ENCODE measurements at places on chromosomes 1 and 21. TPM values are rescaled to one million over a fixed set of nuclear protein-coding genes. Genes with fewer than 3 reads are reported as not detected.

PRCC gene
- 51.0 TPM for total RNA-seq

PODN gene
- not detected for total RNA-seq

GRCh38 chr1:229980009-229980408, 87.0 kb upstream of the GALNT2 start:
- peaks cover 1% of the 10 kb centered on the region for H3K4me1 ChIP-seq
- H3K4me3 ChIP-seq = no peak overlapping the region
- peaks cover 20% of the 10 kb centered on the region for H3K27me3 ChIP-seq
- no peak for DNase-seq

S100A7 gene
- total RNA-seq = not detected

DNA sequence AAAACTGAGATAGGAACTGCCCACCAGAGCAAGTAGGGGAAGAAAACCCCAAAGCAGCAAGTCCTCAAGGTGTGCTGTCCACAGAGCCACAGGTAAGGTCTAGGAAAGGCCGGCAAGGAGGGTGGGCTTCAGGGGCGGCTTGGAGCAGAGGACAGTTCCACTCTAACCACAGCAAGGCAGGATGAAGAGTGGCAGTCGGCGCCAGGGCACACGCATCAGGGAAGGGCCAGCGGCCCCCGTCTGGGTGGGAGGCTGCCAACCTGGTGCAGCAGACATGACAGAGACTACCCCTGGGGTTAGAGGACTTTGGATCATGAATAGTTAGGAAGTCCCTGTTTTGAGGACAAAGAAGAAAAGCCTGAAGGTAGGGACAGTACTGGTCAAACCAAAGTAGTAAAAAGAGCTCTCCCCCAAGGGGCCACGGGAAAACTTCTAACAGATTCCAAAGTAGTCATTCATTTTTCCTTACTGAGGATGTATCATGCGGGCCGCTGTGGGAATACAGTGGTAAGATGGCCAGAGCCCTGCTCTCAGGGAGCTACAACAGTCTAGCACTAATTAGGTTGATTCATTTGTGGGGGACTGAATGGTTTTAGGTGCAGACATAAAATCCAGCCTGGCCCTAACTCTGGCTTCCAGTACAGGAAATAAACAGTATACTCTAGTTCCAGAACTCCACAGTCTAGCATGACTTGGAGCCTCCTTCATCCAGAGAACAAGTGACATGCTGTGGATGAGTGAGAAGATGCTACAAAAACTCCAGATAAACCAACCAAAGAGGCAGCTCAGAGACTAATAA, 3.5 kb upstream of the RAP1GAP start:
- DNase-seq = no peak
- peaks cover 3% of the 10 kb centered on the region for H3K27me3 ChIP-seq
- peaks cover 2% of the 10 kb centered on the region for H3K4me1 ChIP-seq
- H3K27ac ChIP-seq = no peak overlapping the region

DNA sequence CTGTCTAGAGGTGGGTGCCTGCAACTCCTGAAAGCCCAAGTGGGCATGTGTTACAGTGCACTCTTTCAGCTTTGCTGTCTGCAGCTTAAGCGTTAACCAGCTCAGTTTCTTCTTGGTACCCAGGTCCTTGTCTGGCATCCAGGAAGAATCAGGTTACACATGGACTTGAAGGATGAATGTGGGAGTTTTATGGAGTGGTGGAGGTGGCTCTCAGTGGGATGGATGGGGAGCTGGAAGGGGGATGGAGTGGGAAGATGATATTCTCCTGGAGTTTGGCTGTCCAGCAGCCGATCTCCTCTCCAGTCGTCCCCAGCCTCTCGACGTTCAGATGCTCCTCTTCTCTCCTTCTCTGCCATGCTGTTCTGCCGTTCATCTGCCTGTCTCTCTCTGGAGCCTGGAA, 9.4 kb downstream of the METTL18 start:
- H3K27me3 ChIP-seq = peaks cover 55% of the 10 kb centered on the region
- H3K36me3 ChIP-seq = peaks cover 3% of the 10 kb centered on the region
- no peak for DNase-seq
- no peak overlapping the region for H3K27ac ChIP-seq
- no peaks in the 10 kb centered on the region for H3K4me1 ChIP-seq

GRCh38 chr1:167862432-167863076, 51.4 kb downstream of the ADCY10 start:
- DNase-seq = no peak
- H3K36me3 ChIP-seq = no peaks in the 10 kb centered on the region
- H3K4me1 ChIP-seq = no peaks in the 10 kb centered on the region

RHCE gene
- total RNA-seq = not detected

- no peak overlapping the region for H3K4me3 ChIP-seq
- peaks cover 17% of the 10 kb centered on the region for H3K27me3 ChIP-seq
- no peak overlapping the region for H3K27ac ChIP-seq
- H3K4me1 ChIP-seq = no peaks in the 10 kb centered on the region
- no peaks in the 10 kb centered on the region for H3K36me3 ChIP-seq
Measured at GRCh38 chr21:31862078-31862477, 10.7 kb upstream of the HUNK start.

- DNase-seq = no peak
- no peak overlapping the region for H3K27ac ChIP-seq
- no peaks in the 10 kb centered on the region for H3K27me3 ChIP-seq
- no peaks in the 10 kb centered on the region for H3K4me1 ChIP-seq
Measured at GRCh38 chr1:188240772-188241406, 1412.1 kb downstream of the PLA2G4A start.

LRRC3 gene
- total RNA-seq = 0.85 TPM

- no peak overlapping the region for H3K4me3 ChIP-seq
- peaks cover 11% of the 10 kb centered on the region for H3K4me1 ChIP-seq
- no peaks in the 10 kb centered on the region for H3K27me3 ChIP-seq
Measured at GRCh38 chr1:149885339-149886120, 13.8 kb upstream of the BOLA1 start.

All from T-helper 17 cell (primary cell).